ENCODE measurements at places on chromosomes 12 and 14. TPM values are rescaled to one million over a fixed set of nuclear protein-coding genes. Genes with fewer than 3 reads are reported as not detected.

FGF23 gene
- total RNA-seq: not detected

GLIPR1L1 gene
- total RNA-seq: not detected

PPP1R1A gene
- total RNA-seq: not detected

FGF6 gene
- not detected for total RNA-seq

SYNDIG1L gene
- not detected for total RNA-seq

PRH2 gene
- total RNA-seq: not detected

DNAH10 gene
- total RNA-seq: under 0.01 TPM

ACACB gene
- total RNA-seq: 3.1 TPM

TRIAP1 gene
- total RNA-seq: 38.2 TPM
